ENCODE measurements at places on chromosomes 12 and 14. TPM values are rescaled to one million over a fixed set of nuclear protein-coding genes. Genes with fewer than 3 reads are reported as not detected.
A peak's percentile ranks its signal among the peaks of the same experiment; 100 is the strongest.

DNA sequence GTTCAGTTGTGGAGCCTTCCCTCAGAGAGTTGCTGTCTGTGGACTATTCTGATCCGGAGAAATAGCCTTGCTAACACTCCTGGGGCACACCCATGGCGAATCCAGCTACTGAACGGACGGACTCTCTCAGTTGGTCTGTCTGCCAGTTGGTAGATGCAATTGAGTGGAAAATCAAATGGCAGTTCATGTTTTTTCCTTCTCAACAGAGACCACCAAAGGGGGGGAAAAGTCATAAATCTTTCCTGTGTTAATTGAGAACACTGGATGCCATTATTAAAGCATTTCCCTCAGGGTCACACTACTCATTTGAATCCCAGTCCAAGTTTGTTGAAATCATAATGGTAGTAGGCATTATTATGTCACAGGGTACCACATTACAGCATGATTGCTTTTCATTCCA is 354.3 kb upstream of the FAR2 start:
- no peak for DNase-seq

The BBOF1 gene
- total RNA-seq: 0.50 TPM

GRCh38 chr14:24179294-24179960 is 7.5 kb downstream of the REC8 start:
- DNase-seq: no peak

DNA sequence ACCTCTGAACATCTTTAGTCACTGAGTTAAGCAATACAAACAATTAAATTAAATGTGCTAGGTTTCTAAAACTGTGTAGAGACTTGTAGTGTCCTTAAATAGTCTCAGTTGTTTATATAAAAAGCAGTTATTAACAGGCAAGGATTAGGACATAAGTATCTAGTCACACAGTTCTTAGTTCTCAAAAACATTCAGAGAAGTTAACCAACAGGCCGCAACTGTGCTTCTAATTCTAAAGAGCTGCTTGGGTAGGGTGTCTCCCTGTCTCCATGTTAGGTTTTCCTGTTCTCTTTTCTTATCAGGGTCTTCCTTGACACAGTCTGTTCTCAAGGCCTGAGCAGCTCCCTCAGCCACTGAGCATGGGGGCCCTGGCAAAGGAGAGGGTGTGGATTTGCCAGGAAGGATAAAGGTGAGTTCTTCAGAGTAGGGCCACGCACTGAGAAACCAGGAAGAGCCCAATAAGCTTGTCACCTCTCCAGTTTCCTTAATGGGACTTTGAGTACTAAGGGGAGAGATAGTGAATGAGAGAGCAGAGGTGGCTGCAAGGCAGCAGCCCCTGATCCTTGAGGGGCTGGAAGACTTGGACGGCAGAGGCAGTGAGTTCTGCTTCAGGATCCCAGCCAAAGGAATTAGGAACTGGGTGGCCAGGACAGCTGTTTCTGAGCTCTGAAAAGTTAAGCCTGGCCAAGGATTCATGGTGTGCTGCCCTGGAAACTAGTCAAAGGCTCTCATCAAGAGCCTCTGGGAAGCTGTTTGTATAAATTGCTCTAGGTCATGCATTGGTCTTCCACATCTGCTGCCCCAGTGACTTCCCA is 177.3 kb downstream of the MYRFL start:
- DNase-seq: no peak

GRCh38 chr14:75371297-75371696 is 56.5 kb upstream of the JDP2 start:
- no peak for DNase-seq

GRCh38 chr12:58804749-58805148 is 115.6 kb downstream of the LRIG3 start:
- peak; percentile 44 for DNase-seq

The EID3 gene
- 8.7 TPM for total RNA-seq

DNA sequence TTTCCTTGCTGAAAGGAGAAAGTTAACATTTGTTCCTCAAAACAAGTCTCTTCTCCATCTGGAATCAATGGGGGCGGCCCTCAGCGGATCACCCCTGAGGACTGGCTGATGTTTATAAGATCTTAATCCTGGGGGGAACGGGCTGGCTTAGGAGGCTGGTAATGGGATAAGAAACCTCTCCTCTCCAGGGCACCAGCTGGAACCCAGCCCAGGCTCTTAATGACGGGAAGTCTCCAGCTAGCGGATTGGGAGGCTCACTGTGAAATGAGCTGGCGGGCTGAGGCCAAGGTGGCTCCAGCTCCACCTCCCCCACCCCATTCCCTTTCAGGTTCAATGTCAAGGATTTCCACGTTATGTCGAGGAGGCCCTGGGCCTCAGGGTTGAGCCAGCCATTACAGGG is 1133.0 kb downstream of the VRK1 start:
- no peak for DNase-seq

The ANKS1B gene
- not detected for total RNA-seq

The TEP1 gene
- total RNA-seq: 12.6 TPM

The SOAT2 gene
- total RNA-seq: 0.15 TPM

GRCh38 chr12:98352218-98352811 is 163.1 kb upstream of the TMPO start:
- no peak for DNase-seq

The IL26 gene
- total RNA-seq: not detected

DNA sequence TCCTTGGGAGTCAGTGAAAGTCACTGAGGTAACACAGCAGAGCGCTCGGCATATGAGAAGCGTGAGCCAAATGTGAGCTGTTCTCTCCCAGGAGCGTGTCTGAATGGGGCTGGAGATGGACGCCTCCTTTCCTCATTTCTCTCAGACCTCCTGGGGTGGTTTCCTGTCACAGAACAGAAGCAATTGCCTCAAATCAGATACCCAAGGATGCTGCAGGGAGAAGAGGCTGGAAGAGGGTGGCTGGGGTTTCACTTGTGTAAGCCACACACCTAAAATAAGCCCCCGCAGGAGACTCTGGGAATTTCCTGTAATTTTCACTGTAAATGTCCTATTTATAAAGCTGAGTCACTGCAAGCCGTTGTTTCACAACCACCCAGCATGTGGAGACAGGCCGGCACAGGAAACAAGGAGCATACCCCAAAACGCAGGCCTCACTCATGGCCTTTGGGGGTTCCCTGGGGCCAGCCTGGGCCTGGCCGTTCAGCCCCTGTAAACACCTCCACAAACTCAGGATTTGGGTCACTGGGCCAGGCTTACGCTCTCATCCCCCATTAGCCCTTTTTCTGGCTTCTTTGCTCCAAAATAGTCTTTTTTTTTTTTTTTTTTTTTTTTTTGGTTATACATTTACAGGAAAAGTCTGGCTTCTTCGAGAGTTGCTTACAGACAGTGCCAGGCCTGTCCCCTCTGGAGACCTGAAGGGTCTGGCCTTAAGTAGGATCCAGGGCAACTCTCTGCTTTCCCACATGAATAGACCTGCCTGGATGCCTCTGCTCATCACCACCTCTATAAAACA is 55.3 kb downstream of the VCPKMT start:
- peak; percentile 25 for DNase-seq

DNA sequence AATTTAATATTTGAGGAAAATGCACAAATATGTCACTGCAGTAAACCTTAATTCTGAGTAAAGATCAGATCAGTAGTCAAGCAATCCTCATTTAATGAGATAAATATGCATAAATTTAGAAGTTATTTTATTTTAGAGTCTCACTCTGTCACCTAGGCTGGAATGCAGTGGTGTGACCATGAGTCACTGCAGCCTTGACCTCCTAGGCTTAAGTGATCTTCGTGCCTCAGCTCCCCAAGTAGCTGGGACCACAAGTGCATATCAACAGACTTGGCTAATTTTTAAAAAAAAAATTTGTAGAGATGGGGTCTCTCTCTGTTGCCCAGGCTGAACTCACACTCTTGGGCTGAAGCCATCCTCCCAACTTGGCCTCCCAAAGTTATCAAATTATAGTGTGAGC is 41.3 kb downstream of the LMO3 start:
- DNase-seq: no peak

The SLCO1A2 gene
- total RNA-seq: not detected

DNA sequence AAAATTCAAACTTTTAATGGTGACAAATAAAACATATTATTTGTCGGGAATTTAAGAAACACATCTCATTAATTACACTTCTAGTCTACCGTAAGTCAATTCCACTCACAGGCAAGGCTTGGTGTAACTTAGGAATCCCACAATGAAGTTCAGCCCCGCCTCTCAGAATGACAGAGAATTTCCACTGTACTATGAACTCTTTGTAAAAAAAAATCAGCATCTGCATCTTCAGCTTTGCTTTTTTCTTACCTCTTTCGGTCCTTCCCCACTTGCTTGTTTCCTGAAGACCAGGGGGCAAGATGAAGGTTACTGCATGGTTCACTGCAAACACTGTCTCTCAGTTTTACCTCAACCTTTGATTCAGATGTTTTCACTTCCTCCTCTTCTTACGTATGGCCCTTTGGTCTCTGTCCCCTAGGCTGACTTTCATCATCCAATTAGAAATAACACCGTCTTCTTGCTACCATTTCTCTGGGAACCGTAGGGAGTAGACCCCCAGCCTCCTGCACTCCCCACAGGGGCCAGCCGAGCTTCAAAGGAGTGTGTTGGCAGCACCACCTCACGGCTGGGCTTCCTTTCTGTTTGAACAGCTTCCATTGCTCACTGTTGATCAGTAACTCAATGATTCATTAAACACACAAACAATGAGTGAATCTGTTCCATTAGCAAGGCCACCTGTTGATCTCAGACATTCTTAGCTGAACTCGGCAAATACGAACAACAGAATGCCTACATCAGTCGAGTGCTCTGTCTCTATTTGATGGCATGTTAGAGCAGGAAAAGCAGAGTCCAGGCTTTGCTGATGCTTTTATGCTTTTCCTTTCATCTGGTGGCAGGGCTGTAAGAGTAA is 343.0 kb downstream of the BMP4 start:
- peak; percentile 87 for DNase-seq
